Activated CD4-positive, alpha-beta T cell treated with anti-CD3 and anti-CD28 coated beads, Interleukin-2, amount 50 U/mL, for 24 hours (primary cell): ENCODE measurements at places on chromosomes 1 and 21.

DNA sequence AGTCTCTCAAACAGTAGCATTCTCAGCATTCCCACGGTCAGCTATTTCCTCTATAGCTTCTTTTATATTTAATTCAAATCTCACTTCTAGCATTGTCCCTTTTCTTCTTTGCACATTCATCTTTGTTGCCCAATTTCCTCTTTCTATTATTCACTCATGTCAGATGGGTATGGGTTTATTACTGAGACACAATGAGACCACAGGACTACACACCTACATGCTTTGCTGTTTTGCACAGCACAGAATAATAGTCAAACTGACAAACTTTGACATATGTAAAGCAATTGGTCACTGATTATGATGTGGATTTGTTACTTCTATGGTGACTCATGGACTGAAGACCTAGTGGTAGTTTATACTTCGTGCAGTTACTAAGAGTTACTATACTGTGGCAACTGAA, 5.8 kb upstream of the CD1C start:
- no peak for DNase-seq

DNA sequence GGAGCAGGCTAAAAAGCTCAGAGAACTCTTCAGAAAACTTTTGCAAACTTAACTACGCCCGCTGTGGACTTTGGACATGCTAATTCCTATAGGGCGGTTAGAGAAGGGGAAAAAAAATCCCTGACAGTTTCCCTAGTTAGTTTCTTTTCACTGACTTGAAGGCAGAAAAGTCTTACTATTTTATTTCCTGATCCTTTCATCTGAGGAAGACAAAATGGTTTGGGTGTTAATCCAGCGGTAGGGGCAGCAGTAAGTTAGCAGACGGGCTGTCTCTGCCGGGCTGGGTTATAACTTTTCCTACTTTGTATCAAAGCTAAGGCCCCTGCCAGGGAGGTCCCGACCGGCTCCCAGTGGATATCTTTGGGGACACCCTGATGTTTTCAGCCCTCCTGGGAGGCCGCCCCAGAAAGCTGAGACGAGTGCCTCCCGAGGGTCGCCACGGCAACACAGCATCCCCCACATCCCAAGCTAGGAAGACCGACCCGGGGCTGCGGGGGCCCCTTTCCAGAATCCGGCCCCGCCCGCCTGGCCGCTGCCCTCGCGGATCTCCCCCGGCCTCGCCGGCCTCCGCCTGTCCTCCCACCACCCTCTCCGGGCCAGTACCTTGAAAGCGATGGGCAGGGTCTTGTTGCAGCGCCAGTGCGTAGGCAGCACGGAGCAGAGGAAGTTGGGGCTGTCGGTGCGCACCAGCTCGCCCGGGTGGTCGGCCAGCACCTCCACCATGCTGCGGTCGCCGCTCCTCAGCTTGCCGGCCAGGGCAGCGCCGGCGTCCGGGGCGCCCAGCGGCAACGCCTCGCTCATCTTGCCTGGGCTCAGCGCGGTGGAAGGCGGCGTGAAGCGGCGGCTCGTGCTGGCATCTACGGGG, 162.6 kb downstream of the RUNX1 start:
- DNase-seq = no peak

DNA sequence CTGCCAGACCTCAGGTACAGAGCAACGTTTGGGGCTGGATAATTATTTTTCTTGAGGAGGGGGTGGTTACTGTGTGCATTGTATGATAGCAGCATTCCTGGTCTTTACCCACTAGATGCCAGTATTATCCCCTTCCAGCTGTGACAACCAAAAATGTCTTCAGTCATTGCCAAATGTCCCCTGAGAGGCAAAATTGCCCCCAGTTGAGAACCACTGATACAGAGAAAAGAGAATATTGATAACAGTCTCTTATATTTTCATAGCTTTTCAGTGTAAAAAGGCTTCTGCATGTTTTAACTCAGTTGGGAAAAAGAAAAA, 51.8 kb upstream of the SYT14 start:
- no peak for DNase-seq

- DNase-seq = no peak
These were observed 2.1 kb downstream of the KIF26B start for GRCh38 chr1:245156736-245157505.

DNA sequence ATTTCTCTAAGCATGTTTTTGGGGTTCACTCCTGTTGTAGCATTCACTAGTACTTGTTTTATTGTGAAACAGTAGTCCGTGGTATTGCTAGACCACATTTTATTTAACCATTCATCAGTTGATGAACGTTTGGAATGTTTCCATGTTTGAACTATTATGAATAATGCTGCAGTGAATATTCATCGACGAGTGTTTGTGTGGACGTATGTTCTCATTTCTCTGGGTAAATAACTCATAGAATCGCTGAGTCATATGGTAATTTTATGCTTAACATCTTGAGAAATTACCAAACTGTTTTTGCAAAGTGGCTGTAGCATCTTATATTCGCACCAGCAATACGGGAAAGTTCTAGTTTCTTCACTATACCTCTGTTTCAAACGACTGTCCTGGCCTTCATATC, 28.0 kb upstream of the KAZN start:
- DNase-seq = no peak

DNA sequence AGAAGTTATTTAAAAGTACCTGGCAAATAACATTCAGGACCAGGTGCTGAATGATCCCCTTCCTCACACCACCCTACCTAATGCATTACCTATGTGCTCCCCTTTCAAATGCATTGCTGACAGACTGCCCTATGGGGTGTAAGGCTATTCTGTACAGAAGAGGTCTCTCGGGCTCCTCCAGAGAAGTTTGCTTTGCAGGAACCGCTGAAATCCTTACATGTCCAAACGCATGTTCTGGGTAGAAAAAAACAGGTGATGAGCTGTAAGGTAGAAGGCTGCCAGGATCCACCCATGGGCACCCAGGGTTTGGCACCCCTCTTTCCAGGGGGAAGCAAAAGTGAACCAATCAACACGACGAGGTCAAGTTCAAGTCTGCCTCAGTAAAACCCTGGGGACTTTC, 58.3 kb upstream of the TARBP1 start:
- no peak for DNase-seq

GRCh38 chr1:20666146-20666545, 5.0 kb upstream of the DDOST start:
- DNase-seq = no peak

- peak; percentile 34 for DNase-seq
These were observed 2.7 kb downstream of the TMEM200B start for GRCh38 chr1:29120947-29121485.

- no peak for DNase-seq
These were observed 130.3 kb downstream of the FGGY start for GRCh38 chr1:59427155-59427554.

- no peak for DNase-seq
These were observed 24.5 kb downstream of the SIM2 start for GRCh38 chr21:36723371-36723881.

DNA sequence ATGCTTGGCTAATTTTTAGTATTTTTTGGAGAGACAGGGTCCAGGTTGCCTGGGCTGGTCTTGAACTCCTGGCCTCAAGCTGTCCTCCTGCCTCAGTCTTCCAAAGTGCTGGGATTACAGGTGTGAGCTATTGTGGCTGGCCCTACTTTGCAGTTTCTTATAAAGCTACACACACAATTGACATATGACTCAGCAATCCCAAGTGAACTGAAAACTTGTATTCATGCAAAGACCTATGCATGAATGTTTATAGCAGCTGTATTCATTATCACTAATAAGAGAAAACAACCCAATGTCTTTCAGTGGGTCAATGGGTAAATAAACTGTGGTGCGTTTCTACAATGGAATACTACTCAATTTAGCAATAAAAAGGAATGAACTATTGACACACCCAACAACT, 103.1 kb downstream of the MRPS6 start:
- DNase-seq = no peak

GRCh38 chr1:196306421-196306820, 301.8 kb downstream of the KCNT2 start:
- DNase-seq = no peak

- DNase-seq = no peak
These were observed 646 bp upstream of the RRP15 start for GRCh38 chr1:218284377-218284916.

DNA sequence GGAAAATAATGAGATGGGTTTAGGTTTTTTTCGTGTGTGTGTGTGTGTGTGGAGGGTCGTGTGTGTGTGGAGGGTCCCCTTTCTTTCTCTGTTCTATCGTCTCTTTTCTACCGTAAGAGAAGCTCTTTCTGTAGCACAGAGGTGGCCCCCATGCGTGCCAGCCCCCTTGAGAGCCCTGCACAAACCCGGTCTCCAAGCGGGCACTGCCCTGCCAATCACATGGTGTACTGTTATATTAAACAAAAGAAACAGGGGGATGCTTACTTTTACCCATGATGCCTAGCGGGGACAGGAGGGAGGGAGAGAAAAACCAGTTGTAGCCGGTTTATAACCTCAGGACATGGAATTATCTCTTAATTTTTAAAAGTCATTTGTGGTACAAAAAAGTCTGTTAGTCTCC, 41.0 kb downstream of the GATAD2B start:
- DNase-seq = no peak

GRCh38 chr1:71783071-71783470, 499.3 kb downstream of the NEGR1 start:
- no peak for DNase-seq

GRCh38 chr1:41533016-41533730, 48.7 kb upstream of the EDN2 start:
- DNase-seq = no peak

DNA sequence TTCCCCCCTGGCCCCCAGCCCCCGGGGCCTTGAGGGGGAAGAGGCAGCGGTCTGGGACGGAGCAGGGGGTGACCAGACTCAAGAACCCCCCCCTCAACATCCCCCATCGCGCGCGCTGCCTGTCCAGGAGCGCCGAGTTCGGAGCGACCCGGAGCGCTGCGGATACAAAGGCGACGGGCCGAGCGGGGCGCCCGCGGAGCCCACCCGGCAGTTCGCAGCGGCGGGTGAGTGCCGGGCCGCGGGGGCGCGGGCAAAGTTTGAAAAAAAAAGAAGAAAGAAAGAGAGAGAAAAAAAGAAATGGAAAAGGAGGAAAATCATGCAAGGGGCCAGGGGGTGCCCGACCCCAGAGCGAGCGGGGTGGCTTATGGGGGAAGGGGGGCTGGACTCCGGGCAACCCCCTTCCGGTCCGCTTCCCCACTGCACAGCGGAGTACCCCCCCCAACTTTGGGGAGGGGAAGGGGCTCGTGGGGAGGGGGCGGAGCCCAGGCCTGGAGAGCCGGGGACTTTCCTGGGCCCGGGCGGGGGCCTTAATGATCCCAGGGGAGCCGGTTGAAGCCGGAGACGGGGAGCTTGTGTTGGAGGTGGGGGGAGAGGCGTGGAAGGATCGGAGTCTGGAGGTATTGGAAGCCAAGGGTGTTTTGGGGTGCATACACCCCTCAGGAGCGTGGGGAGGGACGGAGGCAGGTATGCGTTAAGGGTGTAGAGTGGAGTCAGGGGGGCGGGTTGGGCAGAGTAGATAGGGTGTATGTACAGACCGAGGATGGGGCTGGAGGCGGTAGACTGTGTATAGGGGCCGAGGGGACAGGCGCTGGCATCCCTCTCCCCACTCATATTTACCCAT, 502 bp downstream of the VANGL2 start:
- DNase-seq = no peak

GRCh38 chr1:95023399-95024043, 49.2 kb downstream of the ALG14 start:
- DNase-seq = no peak

- peak; percentile 44 for DNase-seq
These were observed 407 bp upstream of the PIGV start for GRCh38 chr1:26787381-26787705.

DNA sequence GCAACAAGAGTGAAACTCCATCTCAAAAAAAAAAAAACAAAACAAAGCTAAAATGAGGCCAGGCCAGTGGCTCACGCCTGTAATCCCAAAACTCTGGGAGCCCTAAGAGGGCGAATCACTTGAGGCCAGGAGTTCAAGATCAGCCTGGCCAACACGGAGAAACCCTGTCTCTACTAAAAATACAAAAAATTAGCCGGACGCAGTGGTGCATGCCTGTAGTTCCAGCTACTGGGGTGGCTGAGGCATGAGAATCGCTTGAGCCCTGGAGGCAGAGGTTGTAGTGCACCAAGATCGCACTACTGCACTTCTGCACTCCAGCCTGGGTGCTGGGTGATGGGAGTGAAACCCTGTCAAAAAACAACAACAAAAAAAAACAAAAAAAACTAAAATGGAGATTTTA, 191.2 kb upstream of the SGIP1 start:
- DNase-seq = no peak
